NCI-H2081 (cell line): ENCODE measurements at places on chromosomes 16 and 17.

GRCh38 chr16:30780549-30780948, 6.5 kb downstream of the ZNF629 start:
- no peak for DNase-seq

DNA sequence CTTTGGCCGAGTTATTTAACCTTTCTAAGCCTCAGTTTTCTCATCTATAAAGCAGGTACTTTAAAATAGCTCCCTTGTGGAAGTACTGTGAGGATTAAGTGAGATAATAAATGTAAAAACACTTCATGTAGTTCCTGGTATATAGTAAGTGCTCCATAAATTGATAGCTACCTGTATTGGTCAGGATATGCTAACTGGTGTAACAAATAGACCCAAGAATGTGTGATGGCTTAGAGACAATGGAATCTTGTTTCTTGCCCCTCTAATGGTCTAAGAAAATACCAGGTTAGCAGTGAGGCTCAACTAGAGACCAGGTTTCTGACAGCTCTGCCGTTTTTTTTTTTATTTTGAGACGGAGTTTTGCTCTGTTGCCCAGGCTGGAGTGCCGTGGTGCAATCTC, 29.8 kb downstream of the CCR7 start:
- DNase-seq, result no peak

DNA sequence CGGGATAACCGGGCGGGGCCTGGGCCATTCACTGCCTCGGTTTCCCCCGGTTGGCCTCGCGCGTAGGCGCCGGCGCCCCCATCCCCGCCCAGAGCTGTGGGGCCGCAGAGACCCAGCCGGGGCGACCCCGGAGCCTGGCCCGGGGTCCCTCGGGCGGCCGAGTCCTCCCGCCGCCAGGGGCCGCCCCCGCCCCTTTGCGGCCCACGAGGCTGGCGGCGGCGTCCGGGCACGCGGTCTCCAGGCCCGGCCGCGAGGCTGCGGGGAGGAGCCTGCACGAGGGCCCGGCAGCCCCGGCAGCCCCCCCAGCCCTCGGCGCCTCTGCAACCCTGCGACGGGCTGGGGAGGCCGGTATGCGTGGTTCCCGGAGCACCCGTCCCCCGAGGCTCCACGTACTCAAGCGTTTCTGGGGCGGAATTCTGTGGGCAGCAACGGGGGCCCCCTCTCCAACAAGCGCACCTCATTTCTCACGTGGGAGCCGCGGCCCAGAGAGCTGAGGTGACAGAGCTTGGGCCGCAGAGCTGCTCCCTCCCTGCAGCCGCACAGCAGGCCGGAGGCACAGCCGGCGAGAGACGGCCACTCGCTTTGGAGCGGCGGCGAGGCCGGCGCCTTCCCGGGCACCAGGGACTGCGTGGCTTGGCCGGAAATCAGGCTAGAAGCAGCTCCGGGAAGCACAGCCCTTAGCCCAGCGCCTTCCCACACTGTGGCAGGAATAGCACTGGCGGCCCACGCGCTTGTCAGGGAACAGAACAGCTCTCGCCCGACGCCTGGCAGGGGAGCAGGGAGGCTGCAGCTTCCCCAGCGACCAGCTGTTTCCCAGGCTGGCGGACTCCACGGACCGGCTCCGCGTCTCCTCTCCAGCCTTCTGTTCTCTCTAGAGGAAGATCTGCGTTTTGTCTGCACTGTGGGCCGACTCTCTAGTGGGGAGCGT, 867 bp upstream of the LIMD2 start:
- DNase-seq, result peak; percentile 23

GRCh38 chr17:77160875-77161530, 20.2 kb downstream of the SEC14L1 start:
- peak; percentile 97 for DNase-seq

DNA sequence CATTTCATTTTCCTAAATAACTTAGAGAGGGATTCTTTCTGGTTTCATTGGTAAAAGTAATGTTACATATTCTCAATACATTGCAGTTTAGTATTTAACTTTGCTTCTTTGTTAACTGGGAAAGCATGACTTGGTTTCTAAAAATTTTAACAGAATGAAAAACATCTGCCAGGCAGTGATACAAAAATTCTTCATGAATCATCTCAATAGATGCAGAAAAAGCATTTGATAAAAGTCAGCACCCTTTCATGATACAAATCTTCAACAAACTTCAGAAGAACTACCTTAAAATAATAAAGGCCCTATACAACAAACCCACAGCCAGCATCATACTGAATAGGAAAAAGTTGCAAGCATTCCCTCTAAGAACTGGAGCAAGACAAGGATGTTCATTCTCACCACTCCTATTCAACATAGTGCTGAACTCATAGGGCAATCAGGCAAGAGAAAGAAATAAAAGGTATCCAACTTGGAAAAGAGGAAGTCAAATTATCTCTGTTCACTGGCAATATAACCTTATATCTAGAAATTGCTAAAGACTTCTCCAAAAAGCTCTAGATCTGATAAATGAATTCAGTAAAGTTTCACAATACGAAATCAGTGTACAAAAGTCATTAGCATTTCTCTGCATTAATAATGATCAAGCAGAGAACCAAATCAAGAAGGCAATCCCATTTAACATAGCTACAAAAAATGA, 50.4 kb downstream of the SLFN5 start:
- no peak for DNase-seq

DNA sequence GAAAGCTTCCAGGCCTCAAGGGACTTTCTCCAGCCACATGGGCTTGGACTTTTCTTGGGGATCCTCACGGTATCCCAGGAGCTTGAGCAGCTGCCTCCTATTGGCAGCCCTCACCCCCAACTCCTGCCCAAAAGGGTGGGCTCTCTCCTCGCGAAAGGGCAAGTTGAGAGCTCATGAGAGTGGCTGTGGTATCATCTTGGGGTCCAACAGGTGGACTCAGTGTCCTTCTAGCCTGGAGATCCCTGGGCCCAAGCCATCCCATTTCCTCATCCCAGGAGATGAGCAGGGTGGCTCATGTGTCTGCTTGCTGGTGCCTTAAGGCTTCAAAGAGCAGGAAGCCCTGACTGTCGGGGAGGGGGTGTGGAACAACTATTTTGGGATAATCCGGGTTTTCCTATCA, 17.7 kb downstream of the TBX4 start:
- DNase-seq, result no peak

DNA sequence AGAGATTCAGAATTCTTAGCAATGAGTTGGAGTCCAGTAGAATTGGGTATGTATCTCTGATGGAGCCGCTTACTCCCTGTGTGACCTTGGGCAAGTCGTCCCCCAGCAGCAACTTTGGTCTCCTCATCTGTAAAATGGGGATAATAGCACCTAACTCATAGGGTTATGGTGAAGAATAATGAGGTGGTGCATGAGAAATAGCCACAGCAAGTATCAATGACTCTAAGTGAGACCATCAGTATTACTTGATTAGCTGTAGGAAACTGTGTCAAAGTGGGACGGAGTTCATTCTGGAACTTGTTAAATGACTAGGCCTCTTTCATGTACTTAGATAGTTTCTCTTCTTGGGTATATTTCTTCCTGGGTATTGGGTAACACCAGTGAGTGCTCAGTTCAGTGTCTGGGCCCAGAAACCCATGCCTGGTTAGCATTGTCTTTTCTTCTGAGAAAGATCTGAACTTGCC, 6.4 kb downstream of the PRKCB start:
- no peak for DNase-seq
